Hematopoietic multipotent progenitor cell treated with erythropoietin and hydrocortisone succinate and interleukin-3 and kit ligand, for 4 days (in vitro differentiated cells): ENCODE measurements at places on chromosomes 13 and 19.

DNA sequence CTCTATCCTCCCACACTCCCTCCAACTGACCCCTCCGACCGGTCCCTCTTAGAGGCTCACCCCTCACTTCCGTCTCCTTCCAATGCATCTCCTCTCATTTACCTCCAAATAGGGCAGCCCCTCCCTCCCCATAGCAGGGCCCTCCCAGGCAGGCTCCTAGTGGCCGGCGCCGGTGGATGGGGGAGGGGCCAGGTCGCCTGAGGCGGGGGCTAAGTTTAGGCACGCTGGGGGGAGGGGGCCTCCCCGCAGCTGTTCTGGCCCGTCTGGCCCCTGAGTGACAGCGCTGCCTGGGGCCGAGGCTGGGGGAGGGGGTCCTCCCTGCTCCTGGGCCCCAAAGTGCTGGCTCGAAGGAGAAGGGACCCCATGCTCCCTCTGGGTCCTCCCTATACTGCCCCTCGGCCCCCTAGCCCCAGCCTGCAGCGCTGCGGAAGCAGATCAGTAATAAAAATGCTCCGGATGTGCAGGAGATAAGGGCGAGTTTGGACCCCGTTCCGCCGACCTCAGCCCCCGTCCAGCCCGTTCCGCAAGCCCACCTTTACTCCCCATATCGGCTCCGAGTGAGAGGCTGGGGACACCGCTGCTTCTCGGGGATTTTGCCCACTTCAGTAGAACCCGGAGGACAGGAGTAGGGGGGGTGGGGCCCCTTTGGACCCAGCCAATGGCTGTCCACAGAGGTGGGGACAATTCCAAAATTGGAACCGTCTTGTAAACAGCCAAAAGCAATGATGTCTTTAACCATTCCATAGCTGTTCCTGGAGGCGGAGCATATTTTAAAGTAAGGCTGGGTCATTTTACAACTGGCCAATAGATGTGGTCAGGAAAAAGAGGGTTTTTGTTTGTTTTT is 4.0 kb downstream of the RTN2 start:
- DNase-seq = peak; percentile 80

GRCh38 chr13:64928696-64929499 is 2301.2 kb downstream of the PCDH9 start:
- no peak for DNase-seq

DNA sequence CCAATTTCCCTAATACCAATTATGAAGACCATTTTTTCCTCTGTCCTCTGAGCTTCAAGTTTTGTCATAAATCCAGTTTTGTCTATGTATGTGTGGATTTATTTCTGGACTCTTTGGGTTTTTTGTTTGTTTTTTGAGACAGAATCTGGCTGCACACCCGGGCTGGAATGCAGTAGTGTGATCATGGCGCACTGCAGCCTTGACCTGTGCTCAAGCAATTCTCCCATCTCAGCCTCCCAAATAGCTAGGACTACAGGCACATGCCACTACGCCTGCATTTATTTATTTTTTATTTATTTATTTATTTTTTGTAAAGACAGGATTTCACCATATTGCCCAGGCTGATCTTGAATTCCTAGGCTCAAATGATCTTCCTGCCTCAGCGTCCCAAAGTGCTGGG is 45.3 kb upstream of the GTF3A start:
- DNase-seq = no peak

GRCh38 chr19:10513223-10513622 is 4.0 kb downstream of the S1PR5 start:
- no peak for DNase-seq

GRCh38 chr19:3368848-3369336 is 2.5 kb downstream of the NFIC start:
- DNase-seq = no peak

DNA sequence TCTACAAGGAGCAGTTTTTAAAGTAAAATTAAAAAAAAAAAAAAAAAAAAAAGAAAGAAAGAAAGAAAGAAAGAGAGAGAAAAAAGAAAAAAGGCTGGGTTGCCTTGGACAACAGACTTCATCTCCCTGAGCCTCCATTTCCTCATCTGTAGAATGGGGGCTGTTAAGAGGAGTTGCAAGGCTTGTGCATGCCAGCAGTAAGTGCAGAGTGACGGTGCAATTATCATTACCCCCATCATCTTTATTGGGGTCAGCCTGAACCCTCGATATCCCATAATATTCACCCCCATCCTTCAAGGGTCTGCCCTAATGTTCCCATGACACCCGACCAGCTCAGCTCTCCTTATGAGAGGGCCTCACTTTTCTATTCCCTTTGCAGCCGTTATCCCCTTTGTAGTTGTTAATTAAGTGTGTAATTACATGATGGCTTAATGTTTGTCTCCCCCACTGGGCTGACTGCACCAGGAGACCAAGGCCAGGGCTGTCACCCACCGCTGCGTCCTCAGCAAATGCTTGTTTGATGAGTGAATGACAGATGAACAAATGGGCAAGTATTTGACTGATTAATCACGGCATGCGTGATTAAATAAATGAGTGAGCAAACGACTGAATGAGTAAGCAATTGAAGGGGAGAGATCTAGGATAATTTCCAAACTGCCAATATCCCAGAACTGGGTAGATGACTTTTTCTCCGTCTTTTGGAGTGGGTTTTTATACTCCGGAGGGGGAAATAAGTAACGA is 10.1 kb downstream of the FOSB start:
- DNase-seq = peak; percentile 44

GRCh38 chr19:49771674-49772139 is 4.9 kb downstream of the AP2A1 start:
- DNase-seq = no peak

DNA sequence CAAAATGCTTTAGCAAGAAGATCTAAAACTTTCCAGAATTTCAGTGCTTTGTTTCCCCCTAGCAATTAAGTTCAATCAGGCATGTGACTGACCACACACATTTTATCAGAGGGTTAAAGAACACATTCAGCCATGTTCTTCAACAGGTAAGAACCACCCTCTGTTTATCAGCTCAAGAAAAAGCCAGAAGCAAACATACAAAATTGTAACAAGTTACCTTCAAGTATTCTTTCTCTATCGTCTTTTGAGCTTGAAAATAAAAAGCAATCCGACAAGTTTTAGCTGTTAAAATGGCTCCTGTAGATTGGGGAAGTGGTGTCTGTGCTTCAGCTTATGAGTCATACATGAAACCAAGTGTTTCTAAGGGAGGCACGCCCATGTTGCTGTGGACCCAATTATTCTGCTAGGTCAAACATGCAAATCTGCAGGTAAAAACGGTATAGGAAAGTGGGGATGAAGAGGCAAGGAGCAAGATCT is at the start of gene ELF1:
Gene ELF1 (minus strand): TSS at position 306 of the 477 bp plus-strand sequence. CDS start 37,262 bp downstream, outside the sequence.
- peak; percentile 96 for DNase-seq

GRCh38 chr13:99484473-99484872 is 16.8 kb upstream of the TM9SF2 start:
- peak; percentile 94 for DNase-seq

DNA sequence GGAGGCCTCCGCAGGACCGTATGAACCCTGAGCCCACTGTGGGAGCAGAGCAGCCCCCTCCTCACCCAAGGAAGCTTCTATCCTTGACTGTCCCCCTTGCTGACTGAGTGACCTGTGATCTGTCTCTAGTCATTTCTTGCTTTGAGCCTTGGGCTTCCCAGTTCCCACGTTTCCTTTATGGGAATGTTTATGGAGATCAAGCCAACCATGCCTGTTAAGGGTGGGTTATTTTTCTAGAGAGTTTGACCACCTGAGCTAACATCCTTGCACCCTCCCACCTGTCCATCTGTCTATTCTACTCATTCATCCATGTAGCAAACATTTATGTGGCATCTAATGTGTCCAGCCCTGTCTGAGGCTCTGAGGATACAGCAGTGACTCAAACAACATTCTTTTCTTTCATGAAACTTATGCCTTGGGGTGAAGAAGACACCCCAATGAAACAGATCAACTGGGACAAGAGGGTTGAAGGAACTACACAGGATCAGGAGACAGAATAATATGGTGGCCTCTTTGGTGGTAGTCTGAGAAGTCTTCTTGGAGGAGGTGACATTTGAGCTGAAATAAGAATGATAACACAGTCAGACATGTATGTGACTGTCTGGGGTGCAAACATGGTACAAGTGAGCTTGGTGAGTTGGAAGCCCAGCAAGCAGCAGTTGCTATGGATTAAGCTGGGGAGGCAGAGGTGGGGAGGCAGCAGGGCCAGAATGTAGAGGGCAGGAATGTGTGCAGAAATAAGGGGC is 30.5 kb downstream of the CERS4 start:
- DNase-seq = no peak

GRCh38 chr13:27151798-27152599 is 19.6 kb downstream of the USP12 start:
- no peak for DNase-seq

DNA sequence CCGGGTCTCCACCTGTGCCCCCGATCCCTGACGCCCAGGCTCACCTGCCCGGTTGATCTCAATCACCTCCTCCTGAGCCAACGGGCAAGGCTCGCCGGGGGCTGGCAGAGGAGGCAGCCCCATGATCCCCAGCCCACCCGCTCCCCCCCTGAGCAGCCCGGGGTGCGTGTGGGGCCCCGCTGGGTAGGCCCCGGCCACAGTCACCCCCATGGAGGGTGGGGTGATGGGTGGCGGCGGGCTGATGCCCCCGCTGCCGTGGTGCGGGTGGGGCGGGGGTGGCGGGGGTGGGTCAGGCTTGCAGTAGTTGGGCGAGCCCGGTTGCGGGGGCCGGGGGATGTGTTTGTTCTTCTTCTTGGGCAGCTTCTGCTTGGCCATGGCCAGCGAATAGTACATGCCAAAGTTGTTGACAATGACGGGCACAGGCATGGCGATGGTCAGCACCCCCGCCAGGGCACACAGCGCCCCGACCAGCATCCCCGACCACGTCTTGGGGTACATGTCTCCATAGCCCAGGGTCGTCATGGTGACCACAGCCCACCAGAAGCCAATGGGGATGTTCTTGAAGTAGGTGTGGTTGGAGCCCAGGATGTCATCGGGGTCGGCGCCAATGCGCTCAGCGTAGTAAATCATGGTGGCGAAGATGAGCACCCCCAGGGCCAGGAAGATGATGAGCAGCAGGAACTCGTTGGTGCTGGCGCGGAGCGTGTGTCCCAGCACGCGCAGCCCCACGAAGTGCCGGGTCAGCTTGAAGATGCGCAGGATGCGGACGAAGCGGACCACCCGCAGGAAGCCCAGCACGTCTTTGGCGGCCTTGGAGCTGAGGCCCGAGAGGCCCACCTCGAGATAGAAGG is 6.0 kb downstream of the KCNC3 start:
- DNase-seq = no peak

DNA sequence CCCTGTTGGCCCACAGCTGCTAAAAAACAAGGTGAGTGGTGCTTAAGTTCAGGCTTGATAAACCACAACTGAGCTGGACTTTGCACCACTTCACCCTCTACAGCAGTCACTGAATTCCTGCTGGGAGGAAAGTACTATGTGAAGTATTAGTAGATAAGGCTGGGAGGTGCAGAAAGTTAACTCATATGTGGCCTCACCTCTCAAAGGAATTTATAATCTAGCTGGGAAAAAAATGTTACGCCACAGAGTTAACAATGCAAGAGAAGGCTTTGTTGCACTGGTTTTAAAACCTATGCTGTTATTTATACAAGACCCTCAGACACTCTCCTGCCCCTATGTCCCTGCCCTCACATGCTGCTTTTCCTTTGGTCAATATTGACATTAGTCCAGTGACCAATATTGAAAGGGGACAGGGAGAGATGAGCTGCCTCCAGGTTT is 60.9 kb downstream of the LIG4 start:
- no peak for DNase-seq

DNA sequence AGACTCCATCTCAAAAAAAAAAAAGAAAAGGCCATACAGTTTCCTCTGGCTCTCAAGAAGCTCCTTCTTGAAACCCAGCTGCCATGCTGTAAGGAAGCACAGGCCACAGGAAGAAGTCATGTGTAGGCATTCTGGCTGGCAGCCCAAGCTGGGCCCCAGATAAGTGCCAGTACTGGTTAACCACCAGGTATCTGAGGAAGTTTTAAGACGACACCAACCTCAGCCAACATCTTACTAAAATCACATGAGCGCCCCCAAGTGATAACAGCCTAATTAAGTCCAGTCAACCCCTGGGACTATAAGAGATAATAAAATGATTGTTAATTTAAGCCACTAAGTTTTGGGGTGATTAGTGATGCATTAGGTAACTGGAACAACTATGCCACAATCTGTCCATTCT is 27.4 kb upstream of the AKT2 start:
- DNase-seq = peak; percentile 76

- DNase-seq = no peak
Measured at GRCh38 chr13:86429756-86430155, 630.5 kb upstream of the SLITRK6 start.

DNA sequence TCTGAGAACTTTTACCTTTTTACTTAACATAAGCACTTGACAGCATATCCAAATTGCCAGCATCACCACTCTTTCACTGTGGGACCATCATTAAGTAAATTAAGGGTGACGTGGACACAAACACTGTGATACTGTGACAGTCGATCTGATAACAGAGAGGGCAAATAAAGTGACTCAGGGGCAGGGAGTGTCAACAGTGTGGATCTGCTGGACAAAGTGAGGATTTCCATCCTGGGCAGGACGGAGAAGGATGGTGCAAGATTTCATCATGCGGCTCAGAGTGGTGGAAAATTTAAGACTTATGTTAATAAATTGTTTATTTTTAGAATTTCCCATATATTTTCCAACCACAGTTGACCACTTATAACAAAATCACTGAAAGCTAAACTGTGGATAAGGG is 60.0 kb upstream of the WDFY2 start:
- DNase-seq = no peak

GRCh38 chr13:20174656-20175405 is 14.0 kb upstream of the GJA3 start:
- DNase-seq = peak; percentile 83

- no peak for DNase-seq
Measured at GRCh38 chr13:73210218-73210883, 151.5 kb downstream of the KLF5 start.

- DNase-seq = no peak
Measured at GRCh38 chr19:29840066-29840950, 28.5 kb downstream of the CCNE1 start.

DNA sequence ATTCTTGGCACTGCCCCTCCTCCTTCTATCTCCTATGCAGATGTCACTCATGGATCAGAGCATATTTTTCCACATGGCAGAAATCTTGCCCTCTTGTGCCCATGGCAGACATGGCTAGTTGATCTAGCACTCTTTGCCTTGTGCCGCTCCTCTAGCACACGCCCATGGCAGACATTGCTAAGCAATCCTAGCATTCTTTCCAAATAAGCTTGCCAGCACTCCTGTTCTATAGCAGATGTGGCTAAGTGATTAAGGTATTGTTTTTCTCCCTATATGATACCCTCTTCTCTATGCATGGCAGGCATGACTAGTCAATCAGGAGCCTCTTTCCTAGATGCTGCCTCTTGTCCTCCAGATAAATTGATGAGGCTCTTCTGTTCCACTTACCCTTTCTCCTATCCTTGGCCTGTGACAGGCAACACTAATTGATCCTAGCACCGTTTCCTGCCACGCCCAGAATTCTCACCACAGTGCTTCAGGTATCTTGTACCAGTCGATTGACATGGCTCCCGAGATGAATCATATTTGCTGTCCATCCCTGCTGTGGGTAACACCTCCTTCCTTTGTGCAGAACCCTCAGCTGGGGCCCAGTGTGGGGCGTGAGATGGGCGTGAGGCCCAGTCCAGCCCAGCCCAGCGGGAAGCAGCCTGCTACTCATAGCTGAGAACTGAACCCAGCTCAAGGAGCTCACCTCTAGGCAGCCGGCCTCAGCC is 26.9 kb downstream of the TMED1 start:
- DNase-seq = peak; percentile 88
